ENCODE measurements at places on chromosomes 5 and 9. TPM values are rescaled to one million over a fixed set of nuclear protein-coding genes. Genes with fewer than 3 reads are reported as not detected.

Gene SLCO6A1
- not detected for total RNA-seq

Gene MED10
- 17.5 TPM for total RNA-seq

Gene ANKRD18A
- total RNA-seq: 0.09 TPM

Gene PPP1R2B
- total RNA-seq: 0.09 TPM

Gene SV2C
- total RNA-seq: 0.08 TPM

Gene EPB41L4B
- 1.8 TPM for total RNA-seq

All from fibroblast of the aortic adventitia (primary cell).